Naive thymus-derived CD4-positive, alpha-beta T cell (primary cell): ENCODE measurements at places on chromosomes 1 and 21.
A peak's percentile ranks its signal among the peaks of the same experiment; 100 is the strongest.

DNA sequence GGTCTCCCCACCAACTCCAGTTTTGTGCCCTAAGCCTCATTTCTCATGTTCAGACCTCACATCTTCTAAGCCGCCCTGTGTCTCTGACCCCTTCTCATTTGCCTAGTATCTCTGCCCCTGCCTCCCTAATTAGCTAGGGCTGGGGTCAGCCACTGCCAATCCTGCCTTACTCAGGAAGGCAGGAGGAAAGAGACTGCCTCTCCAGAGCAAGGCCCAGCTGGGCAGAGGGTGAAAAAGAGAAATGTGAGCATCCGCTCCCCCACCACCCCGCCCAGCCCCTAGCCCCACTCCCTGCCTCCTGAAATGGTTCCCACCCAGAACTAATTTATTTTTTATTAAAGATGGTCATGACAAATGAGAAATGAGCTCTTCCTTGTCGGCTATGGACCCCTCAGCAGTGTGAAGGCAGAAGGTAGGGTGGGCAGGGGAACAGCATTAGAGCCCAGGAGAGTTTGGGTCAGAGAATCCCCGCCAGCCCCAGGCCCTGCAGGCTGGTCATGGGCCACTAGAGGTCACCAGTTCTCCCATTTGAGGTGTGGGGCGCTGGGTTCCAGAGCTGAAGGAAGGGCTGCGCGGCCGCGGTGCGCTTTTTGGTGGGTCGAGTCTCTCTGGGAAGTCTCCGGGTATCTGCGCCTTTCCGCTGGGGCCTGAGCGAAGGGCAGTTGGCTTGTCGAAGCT lies 11.5 kb downstream of the ADAMTSL4 start:
- DNase-seq, result peak; percentile 79

GRCh38 chr1:183027031-183027430 lies 3.8 kb downstream of the LAMC1 start:
- no peak for DNase-seq

DNA sequence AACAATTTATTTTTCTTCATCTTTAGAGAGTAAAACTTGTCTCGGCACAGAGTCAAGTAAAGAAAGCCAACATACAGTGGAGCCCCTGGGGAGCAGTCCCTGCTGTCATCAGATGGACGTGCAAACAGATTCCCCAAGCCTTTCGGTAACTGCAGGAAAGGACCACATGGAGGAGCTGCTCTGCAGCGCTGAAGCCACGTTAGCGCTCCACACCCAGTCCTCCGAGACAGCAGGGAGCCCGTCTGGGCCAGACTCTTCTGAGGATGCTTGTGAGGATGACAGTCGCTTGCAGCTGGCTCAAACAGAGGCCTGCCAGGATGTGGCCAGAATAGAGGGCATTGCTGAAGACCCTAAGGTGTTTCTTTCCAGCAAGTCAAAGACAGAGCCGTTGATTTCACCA lies 77.1 kb upstream of the SCCPDH start:
- DNase-seq, result no peak

GRCh38 chr1:71770121-71770520 lies 512.2 kb downstream of the NEGR1 start:
- no peak for DNase-seq

DNA sequence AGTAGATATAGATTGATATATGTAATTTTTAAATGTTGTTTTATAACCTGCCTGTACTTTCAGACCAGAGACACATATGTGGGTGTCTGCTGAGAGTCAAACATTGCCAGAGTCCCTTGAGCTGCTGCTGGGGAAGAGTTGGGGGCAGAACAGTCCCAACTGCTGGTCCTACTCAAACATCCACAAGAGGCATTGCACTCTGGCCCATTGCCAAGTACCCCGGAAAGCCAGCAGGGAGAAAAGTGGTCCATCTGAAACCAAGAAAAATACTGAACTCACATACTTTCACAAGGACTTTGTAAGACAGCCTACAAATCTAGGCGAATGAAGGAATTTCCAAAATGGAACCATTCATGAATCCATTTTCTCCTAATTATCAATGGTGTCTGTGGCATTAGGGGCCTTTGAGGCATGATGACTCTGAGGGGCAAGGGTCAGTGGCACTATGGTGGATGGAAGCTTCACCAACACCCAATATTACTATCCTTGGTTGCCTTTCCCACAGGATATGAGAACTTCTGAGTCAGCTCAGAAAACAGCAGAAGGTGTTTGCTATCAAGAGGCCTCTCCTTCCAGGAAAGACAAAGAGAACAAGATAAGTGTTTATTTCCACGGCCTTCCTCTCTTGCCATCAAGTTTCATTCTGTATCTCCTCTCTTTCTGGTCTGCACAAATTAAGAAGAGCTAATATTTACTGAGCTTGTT lies 7.3 kb upstream of the TBX15 start:
- DNase-seq, result no peak

DNA sequence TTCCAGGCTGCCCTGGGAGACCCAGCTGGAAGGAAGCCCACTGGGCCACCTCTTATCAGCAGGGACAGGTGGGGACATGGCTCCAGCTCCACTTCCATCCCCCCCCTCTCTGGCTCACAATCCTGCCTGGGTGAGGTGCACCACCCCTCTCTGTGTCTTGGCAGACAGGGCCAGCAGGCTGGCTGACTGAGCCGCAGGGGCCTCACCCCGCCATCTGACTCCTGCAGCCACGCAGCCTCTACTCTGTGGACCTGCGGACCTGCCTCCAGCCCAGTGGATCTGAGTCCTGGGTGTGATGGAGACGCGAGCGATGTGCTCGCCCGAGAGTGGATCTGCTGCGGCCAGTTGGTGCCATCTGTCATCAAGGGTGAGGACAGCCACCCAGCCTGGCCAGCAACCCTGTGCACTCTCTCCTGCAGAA lies 30.1 kb downstream of the RCC2 start:
- DNase-seq, result no peak
